Dorsolateral prefrontal cortex (tissue), 122 donors: ENCODE measurements at places on chromosomes 6 and 20.

DNA sequence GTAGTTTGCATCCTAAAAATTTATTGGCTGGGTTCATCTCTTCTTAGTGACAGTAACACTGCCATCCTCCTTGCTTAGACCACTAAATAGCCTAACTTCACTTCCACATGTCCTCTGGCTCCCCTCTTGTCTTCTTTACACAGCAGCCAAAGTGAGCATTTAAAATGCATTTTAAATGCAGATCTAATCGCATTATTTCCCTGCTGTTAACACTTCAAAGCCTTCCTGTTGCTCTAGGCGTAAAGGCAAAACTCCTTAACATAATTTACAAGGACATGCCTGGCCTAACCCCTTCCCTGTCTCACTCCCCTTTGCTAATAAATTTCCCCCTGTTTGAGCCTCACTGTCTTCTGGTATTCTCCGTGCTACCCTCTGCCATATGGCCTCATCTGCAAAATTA lies 26.5 kb downstream of the NKAIN2 start:
- no peak for DNase-seq

- DNase-seq, result no peak
Measured at GRCh38 chr6:150528648-150529285, 70.9 kb upstream of the PLEKHG1 start.

GRCh38 chr6:138307816-138308730 lies 69.6 kb upstream of the SMIM28 start:
- no peak for DNase-seq

- DNase-seq, result no peak
Measured at GRCh38 chr6:113208726-113209125, 648.4 kb upstream of the MARCKS start.

DNA sequence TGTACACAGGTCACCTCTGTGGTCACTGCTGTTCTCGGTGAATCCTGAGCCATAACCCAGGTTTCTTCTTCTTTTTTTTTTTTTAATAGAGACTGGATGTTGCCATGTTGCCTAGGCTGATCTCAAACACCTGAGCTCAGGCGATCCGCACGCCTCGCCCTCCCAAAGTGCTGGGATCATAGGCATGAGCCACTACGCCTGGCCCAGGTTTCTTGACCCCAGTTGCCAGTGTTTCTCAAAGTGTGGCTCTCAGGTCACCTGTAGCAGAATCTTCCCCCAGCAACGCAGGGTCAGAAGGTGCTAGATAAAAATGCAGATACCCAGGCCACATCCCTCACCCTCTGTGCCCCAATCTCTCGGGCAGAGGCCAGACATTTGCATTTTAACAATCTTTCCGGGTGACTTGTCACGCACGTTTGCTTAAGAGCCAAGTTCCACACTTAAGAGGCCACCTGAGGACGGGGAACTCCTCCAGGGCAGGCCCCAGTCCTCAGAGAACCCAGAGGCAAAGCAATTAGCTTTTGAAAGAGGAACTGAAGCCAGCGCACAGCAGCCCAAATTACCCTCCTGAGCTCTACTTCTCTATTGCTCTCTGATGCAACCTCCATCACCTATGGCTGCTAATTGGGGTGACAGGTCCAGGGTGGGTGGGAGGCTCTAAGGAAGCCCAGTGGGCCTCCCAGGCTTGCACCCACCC lies 81.8 kb downstream of the NFATC2 start:
- no peak for DNase-seq

GRCh38 chr6:30741789-30742315 lies 635 bp downstream of the FLOT1 start:
- no peak for DNase-seq
